Ovary (tissue), 10 donors: ENCODE measurements at places on chromosomes 13 and 19.

DNA sequence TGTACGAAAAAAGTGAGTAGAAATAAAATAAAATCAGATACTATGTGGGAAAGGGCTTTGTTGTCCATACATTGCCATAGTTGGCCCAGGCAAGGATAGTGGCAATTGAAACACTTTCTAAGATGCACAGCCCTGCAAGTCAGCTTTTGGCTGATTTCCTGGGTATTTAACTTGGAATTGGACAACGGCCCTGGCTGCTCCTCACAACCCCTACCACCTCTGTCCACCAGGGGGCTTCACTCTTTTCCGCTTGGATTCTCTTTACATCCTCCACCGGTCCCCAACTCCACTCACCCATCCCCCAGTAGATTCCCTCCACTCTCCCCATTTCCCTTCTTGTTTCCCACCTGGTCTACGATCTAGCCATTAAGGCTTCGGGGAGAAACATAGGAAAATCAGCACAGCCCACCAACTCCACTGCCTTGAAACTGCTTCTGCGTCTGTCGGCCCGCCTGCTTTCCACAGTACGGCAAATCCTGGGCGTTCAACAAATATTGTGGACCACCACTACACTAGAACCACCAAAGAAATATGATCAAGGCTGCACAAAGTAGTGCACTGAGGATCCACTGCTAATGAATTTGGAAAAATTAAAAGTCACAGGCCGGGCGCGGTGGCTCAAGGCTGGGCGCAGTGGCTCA is 48.6 kb upstream of the GTF3A start:
- peak; percentile 69 for DNase-seq

DNA sequence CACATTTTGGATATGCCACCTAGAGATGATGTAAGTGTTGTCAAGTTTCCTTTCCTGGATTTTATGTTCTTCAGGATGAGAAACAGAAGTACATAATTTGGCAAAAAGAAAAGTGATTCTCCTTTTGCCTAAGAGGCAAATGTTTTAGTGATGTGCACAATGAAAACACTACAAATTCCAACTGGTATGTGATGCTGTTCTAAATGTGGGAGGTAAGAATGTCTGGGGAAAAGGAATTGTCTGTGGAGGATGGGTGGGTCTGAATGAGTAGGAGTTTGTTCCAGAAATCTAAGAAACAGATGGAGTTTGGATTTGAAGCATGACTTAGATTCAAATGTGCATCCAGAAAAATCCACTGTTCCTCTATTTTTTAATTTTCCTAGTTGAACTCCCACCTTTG is 473.6 kb upstream of the SPRY2 start:
- no peak for DNase-seq

DNA sequence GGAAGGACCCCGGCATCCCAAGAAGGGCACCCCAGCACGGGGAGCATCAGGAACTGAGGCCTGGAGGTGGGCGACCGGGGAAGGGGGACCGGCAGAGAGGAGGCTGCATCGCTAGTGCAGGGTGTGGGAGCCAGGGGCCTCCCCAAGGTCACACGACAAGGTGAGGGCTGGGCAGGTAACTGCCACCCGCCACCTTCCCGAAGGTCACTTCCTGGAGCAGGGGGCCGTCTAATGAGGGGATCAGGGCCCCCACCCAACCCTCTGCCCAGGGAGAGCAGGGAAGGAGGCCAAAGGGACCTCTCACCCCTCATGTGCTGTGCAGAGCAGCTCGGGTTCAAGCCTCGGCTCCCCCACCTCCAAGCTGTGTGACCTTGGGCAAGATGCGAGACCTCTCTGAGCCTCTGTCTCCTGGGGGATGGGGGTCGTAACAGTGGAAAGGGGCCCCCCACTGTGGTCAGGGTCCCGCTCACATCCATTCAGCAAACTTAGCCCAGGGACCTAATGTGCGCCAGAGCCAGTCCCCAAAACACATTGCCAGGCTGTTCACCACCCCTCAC is 6.0 kb downstream of the ZBTB7A start:
- DNase-seq, result no peak

DNA sequence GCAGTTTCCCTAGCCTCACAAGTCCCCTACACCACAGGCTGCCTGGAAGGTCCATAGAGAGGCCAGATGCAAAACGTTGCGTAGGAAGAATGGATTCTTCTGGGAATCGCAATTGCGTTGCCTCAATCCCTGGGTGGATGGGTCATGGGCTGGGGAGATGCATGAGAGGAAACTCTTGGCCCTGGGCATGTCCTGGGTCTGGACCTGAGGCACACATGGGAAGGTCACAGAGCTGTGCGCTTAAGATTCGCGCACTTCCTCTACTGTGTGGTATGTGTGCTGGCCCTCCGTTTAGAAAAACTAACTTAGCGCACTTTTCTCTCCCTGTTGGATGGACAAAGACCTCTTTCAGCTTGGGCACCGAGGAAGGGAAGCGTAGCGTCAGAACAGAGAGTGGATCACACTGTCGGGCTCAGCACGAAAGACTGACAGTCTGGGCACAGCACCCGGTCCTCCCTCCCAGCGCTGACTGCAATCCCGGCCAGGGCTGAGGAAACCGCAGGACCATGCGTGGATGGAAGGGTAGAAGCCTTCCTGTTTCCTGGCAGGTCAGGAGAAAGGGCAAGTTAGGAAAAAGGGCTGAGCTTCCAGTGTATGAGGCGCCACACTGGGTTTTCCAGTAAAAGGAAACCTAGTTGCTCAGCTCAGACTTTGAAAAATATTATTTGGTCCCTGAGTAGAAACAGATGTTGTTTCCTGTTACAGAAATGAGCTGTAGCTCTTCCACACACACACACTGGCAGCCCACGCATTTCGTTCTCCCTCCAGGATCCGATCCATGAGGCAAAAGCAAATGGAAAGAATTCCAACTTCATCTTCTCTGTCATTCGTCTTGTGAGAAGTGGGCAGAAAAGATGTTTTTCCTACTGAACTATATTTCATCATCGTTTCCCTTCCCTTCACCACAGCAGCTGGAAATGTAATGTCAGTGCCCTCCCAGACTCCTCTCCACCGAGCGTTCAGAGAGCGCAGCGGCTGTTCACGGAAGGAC is 86.0 kb downstream of the ING1 start:
- DNase-seq, result peak; percentile 73

DNA sequence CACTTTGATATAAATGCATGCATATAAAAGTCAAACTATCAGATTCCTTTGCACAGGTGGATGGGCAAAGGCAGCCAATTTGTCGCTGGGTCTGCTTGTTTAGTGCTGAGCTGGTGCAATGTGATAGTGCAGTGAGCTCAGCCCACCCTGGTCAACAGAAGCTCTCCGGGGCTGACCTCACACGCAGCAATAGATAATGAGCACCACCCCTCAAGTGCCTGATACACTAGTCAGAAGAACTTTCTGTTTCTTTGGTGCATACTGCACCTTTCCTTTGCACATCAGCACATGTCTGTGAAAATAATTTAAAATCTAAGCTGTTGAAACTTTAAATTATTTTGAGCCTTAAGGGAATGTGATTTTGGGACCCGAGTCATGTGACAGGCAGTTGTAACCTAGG is 20.2 kb downstream of the ATP8A2 start:
- DNase-seq, result no peak

DNA sequence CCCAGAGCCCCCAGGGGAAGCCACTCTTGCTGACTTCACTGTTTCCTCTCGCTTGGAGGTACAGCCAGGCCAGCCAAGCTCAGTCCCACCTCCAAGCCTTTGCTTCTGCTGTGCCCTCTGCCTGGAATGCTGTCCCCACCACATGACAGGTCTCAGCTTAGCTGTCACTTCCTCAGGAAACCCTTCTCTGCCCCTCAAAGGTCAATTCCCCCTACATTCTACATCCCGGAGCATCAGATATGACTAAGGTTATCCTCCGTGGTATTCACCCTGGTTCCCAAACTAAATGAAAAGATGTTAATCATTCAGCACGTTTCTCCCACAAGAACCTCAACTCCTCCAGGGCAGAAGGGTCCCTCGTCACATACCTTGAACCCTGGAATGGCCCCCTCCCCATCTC is 53.5 kb downstream of the PTPRS start:
- no peak for DNase-seq

DNA sequence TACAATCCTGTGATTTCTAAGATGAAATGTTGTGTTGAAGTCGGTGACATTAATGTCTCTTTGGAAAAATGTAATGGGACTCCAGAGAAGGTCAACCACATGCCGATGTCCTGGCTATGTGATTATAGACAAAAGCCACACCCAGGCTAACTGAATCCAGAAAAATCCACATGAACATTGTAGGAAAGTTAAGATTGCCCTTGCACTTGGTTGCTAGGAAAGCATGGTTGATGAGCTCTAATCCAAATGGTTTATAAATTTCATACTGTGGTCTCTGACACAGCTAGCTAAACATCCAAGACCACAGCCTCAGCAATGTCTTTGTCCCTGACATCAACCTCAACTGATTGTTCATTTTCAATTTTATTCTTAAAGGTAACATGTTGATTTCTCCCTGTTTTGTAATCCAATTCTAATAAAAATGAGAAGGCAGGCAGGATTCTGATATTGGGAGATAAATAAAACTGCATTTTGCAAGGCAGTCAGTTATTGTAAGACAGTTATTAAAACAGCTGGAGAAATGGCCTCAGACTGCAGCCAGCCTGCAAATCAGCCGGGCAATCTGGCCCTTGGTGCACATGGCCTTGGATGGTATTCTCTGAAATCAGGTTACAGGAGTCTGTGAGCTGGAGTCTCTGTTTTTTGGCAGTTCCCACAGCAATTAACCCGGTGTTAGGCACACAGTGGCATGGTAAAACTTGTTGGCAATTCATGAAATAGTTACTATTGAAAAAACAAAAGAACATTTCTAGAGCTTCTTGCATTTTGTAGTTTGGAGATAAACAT is 93.9 kb downstream of the STARD13 start:
- no peak for DNase-seq

GRCh38 chr19:18013210-18014111 is 5.5 kb downstream of the ARRDC2 start:
- DNase-seq, result no peak

DNA sequence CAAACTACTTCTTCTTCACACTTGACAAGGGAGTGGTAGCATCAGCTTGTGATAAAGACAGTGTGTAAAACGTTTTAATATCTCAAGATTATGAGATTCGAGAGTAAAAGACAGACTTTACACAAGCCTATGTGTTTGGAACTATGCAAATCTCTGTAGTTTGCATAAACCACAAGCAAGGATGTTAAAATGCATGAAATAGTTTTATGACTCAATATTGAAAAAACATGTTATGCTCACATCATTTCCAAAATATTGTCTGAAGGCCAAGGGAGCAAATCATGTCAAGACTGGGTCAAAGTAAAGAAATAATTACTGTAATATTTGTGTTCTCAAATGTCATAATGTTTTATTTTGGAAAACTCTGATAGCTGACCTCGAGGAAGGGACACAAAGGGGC is 316.8 kb upstream of the KLF12 start:
- no peak for DNase-seq

DNA sequence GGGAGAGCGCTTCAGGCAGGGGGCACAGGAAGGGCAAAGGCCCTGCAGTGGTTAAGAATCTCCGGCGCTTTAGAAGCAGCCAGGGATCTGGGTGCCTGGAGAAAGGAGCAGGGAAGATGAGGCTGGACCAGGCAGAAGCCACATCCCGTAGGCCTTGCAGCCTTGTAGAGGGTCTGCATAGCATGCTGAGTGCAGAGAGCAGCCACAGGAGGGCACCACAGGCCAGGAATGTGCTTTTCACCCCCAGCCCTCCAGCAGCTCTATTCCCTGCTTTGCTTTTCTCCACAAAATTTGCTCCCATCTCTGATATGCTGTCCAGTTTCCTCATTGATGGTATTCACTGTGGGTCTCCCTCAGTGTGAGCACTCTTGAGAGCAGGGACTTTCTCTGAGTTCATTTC is 5.7 kb downstream of the WDR62 start:
- no peak for DNase-seq

DNA sequence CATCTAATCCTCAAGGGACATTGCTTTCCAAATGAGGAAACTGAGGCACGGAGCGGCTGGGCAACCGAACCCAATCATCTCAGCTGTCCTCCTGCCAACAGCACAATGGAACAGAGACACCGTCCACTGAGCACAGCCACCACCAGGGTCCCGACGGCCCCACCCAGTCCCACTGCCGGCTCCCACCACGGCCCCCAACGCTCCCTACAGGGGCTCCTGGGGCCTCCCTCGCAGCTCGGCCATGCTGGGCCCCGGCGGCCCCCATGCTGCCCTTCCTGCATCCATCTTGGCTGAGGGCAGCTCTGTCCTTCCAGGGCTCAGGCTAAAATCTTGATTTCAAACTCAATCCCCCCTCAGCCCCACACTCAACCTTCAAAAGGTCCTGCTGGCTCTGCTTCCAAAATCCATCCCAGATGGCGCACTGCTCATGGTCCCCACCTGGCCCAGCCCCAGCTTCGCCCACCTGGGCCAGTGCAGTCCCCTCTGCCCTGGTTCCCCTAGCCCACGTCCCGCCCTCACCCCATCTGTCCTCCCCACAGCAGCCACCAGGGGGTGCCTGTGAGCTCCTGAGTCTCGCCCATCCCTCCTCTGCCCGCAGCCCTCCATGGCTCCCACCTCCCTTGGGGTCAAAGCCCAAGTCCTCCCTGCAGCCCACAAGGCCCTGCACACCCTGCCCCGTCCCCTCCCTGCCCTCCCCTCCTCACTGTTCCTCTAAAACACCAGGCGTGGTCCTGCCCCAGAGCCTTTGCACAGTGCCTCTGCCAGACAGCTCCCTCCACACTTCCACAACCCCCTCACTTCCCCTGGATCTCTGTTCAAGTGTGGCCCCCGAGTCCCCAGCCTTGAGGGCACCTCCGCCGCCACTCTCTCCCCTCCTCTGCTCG is 7.9 kb downstream of the PIP5K1C start:
- no peak for DNase-seq

GRCh38 chr19:1302533-1303239 is 17.0 kb downstream of the EFNA2 start:
- no peak for DNase-seq

DNA sequence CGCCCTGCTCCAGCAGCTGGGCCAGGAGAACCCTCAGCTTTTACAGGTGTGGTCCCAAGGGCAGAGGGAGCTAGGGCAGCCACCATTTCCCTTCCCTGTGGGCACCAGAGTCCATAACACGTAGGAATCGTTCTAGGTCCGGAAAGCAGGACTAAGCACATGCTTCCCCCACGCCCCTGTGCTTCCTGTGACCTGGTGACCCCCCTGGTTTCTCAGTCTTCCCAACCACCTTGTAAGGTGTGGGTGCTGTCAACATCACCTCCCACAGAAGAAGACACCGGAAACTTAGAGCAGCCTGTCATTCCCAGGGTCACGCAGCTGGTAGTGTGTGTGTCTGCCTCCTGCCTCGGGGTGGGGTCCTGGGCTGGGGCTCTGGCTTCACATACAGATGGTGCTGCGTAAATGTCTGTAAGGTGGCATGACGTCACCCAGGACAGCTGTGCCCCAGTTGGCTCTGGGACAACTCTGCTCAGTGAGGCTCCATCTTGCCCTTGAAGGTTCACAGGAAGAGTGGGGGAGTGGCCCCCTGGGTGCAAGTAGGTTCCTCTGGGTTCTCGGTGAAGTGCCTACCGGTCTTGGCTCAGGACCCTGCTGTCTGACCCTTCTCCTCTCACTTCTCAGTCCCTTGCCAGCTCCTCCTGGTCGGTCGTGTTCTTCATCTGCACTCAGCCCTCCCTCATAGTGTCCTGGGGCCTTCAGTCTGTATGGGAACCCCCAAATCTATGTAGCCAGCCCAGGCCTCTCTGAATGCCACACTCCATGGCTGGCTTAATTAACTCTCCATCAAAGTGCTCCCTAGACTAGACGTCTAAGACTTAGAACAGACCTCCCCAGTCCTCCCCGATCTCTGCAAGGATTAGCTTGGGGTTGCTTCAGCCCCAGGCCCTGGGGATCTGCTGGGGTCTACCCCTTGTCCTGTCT is 4.0 kb downstream of the RAD23A start:
- DNase-seq, result no peak

GRCh38 chr13:40189426-40189825 is 477.0 kb downstream of the FOXO1 start:
- no peak for DNase-seq

GRCh38 chr13:67033170-67033569 is 197.0 kb downstream of the PCDH9 start:
- DNase-seq, result no peak
